Upper lobe of right lung (tissue), 1 donor: ENCODE measurements at places on chromosomes 13 and 19. TPM values are rescaled to one million over a fixed set of nuclear protein-coding genes. Genes with fewer than 3 reads are reported as not detected.

Gene DAND5
- not detected for total RNA-seq

- H3K4me3 ChIP-seq: no peak overlapping the region
- no peak for DNase-seq
- peaks cover 34% of the 10 kb centered on the region for H3K36me3 ChIP-seq
- H3K4me1 ChIP-seq: no peaks in the 10 kb centered on the region
- no peaks in the 10 kb centered on the region for H3K27me3 ChIP-seq
Measured at GRCh38 chr13:42215578-42216421, 56.2 kb upstream of the AKAP11 start.

DNA sequence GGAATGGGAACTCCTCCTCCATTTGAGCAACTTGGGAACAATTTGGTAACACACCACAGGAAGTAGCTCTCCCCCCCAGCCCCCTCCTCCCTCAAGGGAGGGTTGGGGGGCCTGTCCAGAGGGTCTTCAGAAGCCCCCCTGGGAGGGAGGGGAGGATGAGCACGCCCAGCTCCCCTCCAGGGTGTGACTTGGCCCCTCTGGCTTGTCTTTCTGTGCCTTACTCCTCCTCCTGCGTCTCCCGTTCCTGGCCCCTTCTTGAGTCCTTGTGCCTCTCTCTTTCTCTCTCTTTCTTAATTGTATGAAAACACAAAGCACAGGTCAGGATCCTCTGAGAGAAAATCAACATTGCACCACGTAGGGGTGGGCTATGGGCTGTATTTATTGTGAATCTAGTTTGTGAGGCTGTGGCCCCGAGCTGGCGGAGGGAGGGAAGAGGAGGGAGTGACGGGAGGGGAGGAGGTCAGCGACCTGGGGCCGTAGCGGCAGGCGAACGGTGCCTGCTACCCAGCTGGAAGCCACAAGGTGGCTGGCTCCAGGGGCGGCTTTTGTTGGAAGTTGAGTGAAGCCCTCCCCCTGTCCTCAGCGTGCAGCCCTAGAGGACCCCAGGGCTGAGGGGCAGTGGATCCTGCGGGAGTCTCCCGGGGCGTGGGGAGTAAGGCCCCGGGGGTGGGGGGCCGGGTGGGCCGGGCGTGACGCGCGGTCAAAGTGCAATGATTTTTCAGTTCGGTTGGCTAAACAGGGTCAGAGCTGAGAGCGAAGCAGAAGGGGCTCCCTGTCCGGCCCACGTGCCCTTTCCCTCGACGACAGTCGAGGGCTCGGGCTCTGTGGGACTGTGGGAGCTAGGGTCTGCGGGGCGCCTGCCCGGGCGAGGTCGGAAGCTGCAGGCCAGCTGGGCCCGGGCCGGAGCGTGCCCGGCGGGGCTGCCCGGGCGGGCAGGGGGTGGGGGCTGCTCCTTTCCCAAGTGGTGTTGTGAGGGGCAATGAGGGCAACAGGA lies 6.4 kb downstream of the LYL1 start:
- H3K27ac ChIP-seq: peak overlapping the region; percentile 17
- H3K36me3 ChIP-seq: peaks cover 9% of the 10 kb centered on the region
- DNase-seq: no peak

- no peaks in the 10 kb centered on the region for H3K4me1 ChIP-seq
- H3K27ac ChIP-seq: no peak overlapping the region
- H3K4me3 ChIP-seq: no peak overlapping the region
- no peaks in the 10 kb centered on the region for H3K27me3 ChIP-seq
- DNase-seq: no peak
- H3K36me3 ChIP-seq: no peaks in the 10 kb centered on the region
Measured at GRCh38 chr19:30790056-30790680, 418.0 kb downstream of the ZNF536 start.

- H3K27me3 ChIP-seq: no peaks in the 10 kb centered on the region
- H3K4me3 ChIP-seq: no peak overlapping the region
- peak; percentile 93 for DNase-seq
- H3K4me1 ChIP-seq: peaks cover 4% of the 10 kb centered on the region
- no peak overlapping the region for H3K27ac ChIP-seq
Measured at GRCh38 chr13:113981194-113981605, 7.3 kb upstream of the C13orf46 start.

DNA sequence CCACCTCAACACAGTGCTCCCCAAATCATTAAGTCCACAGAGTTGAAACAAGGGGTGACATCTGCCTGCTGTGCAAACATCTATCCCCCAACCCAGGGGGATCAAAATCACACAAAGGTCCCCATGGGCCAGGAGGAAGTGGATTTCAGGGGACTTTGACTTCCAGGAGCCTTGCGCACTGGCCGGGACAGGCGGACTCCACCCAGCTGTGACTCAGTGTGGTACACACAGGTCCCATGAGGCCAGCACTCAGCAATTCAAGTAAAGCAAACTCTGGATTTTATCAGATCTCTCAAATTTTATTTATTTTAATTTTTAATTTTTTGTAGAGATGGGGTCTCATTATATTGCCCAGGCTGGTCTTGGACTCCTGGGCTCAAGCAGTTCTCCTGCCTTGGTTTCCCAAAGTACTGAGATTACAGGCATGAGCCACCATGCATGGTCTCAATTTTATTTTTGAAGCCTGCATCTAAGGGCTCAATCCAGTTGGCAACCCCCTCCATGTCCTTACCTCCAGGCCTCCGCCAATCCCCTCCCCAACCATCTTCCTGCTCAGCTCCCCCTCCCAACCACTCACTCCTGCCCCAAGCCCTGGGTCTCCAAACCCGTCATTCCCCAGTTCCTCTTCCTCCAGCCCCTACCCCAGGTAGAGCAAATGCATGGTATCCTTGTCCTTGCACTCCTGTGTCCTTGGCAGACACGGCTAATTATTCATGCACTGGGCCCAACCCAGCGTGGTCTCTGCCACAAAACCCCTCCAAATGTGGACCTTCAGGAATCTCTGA lies 18.2 kb downstream of the ARHGAP33 start:
- H3K4me3 ChIP-seq: no peak overlapping the region
- no peaks in the 10 kb centered on the region for H3K4me1 ChIP-seq
- no peaks in the 10 kb centered on the region for H3K36me3 ChIP-seq
- peaks cover 18% of the 10 kb centered on the region for H3K27me3 ChIP-seq

DNA sequence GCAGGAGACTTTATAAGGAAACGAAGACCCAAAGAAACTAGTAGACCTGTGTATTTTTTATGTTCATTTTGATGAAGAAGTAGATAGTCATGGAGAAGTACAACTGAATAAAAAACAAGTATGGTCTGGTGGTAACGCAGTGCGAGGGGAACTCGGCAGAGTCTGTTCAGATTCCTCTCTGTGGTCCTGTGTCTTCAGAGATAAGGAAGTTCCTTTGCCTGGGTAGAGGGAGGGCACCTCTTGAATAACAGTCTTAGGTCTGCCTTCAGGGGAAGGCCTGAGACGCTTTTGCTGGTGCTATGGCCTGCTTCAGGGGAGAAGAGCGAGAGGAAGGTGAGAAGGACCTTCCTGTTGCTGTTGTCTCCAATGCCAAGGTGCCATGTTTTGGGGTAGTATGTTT lies 25.9 kb upstream of the SLC46A3 start:
- H3K27ac ChIP-seq: peak overlapping the region; percentile 45
- H3K27me3 ChIP-seq: no peaks in the 10 kb centered on the region
- H3K4me1 ChIP-seq: no peaks in the 10 kb centered on the region
- H3K36me3 ChIP-seq: no peaks in the 10 kb centered on the region
- H3K4me3 ChIP-seq: no peak overlapping the region

Gene TBC1D4
- 26.1 TPM for total RNA-seq

Gene PLEKHA4
- 16.0 TPM for total RNA-seq

DNA sequence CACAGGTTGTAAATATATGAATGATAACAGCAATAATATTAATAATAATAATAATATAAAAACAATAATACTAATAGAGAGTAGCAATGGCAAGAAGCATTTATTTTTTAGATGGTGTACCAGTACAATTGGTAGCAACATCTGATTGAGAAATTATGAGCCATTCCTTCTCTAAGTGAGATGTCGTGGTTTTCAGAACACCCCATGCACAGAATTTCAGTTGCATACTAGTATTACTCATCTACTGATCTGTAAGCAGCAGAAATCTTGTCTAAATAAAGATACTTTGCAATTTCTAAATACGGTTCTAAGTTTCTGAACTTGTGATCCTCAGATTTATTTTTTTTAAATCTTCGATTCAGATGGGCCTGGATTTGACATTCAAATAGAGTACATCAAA lies 788.0 kb upstream of the ATXN8OS start:
- no peaks in the 10 kb centered on the region for H3K27me3 ChIP-seq
- H3K4me3 ChIP-seq: no peak overlapping the region
- no peak for DNase-seq
- no peak overlapping the region for H3K27ac ChIP-seq

Gene UBE2L5
- not detected for total RNA-seq

Gene FCGBP
- total RNA-seq: 10.3 TPM

Gene KIR2DL1
- total RNA-seq: 0.58 TPM

Gene TMEM150B
- total RNA-seq: 23.9 TPM

DNA sequence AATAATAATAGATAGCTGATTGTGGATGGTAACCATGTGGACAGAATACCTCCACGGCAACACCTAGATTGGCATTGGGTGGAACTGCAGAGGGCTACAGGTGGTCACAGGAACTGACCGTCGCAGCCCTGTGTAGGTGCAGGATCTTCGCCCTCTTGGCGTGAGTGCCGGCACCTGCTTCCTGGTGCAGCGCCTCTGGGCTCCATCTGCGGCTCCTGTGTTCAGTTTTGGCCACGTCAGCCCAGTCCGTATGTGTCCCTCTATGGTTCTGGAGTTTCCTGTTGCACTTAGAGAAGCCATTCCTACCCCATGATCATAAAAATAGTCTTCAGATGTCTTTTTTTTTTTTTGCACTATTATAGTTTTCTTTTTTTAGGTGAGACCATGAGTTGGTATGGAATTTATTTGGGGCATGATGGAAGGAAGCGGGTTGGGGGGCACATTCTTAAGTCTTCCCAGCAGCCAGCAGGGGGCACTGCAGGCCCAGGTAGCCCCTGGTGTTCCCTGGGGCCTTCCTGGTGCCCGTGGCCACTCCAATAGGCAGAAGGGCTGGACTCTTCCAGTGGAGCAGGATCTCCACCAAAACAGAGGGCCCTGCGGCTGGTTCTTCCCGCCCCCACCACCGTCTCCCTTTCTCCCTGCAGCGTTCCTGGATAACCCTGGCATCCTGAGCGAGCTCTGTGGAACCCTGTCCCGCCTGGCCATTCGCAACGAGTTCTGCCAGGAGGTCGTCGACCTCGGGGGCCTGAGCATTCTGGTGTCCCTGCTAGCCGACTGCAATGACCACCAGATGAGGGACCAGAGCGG lies 10.1 kb upstream of the SLC25A42 start:
- peaks cover 38% of the 10 kb centered on the region for H3K36me3 ChIP-seq
- H3K27me3 ChIP-seq: no peaks in the 10 kb centered on the region
- no peak overlapping the region for H3K4me3 ChIP-seq
- DNase-seq: peak; percentile 86
- no peak overlapping the region for H3K27ac ChIP-seq

Gene B3GLCT
- total RNA-seq: 6.7 TPM

GRCh38 chr19:46180701-46181387 lies 32.8 kb downstream of the IGFL2 start:
- H3K27ac ChIP-seq: no peak overlapping the region
- H3K4me3 ChIP-seq: no peak overlapping the region
- no peaks in the 10 kb centered on the region for H3K36me3 ChIP-seq
- no peak for DNase-seq
